ENCODE measurements at places on chromosomes 16 and 17.
A peak's percentile ranks its signal among the peaks of the same experiment; 100 is the strongest.

GRCh38 chr17:36650096-36650775 lies 48.9 kb downstream of the MRM1 start:
- DNase-seq: no peak

DNA sequence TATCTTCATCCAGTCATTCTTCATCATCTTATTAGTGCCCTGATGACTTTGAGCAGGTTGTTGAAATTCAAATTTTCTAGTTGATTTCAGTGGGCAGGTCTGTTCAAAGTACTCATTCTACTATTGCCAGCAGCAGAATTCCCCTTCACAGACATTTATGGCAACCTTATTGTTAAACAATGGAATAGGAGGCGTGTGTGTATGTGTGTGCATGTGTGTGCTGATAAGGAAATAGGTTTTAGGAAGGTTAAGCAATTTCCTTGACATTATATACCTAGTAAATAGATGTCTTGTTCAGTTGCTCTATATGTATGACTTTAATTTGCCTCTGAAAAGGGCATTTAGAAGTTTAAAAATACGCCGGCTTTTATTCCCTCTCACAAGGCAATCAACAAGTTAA lies 601.4 kb upstream of the CA10 start:
- no peak for DNase-seq

DNA sequence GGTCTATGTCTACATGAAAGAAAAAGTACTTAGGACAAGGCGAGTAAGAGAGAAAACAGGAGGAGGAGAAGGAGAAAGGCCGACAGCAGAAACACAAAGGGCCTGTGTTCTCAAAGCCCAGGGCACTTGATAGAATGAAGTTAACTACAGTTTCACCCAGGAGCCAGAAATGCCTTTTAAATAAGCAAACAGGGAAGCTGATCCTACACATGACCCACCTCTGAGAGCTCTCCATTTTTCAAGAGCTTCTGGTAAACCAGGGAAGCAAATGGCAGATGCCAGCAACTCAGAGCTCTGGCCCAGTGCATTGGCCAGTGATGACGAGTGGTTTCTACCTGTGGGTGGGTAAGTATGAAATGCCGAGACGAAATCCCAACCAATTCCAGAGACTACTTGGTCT lies 163.4 kb downstream of the ZFHX3 start:
- DNase-seq: no peak

GRCh38 chr16:67399749-67400704 lies 6.7 kb upstream of the TPPP3 start:
- DNase-seq: no peak

GRCh38 chr16:11848842-11849241 lies 2.5 kb downstream of the RSL1D1 start:
- DNase-seq: no peak

- no peak for DNase-seq
Measured at GRCh38 chr17:32518646-32519227, 31.9 kb downstream of the CDK5R1 start.

DNA sequence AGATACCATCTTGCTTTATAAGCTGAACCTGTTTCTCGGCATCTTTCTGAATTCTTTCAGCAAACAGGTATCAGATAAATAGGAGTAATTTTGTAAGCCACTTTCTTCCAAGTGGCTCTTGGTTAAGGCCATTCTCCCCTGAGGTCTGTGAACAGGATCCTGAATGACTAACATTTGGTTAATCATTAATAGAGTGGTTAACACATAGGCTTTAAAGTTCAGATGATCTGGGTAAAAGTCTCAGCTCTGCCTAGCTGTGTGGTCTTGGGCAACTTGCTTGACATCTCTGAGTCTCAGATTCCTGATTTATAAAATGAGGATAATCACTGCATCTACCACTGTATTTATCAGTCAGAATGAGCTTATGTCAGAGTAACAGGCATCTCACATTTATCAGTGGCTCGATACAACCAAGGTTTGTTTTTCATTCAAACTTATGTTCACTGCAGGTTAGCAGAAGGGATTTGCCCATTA lies 44.4 kb upstream of the ANKFN1 start:
- no peak for DNase-seq

GRCh38 chr16:77951788-77952187 lies 70.6 kb upstream of the CLEC3A start:
- no peak for DNase-seq

GRCh38 chr16:79610771-79611170 lies 10.2 kb upstream of the MAF start:
- no peak for DNase-seq

- DNase-seq: peak; percentile 92
Measured at GRCh38 chr17:2174468-2175293, 119.8 kb downstream of the HIC1 start.

GRCh38 chr16:31513126-31513525 lies 4.9 kb upstream of the RUSF1 start:
- DNase-seq: no peak

GRCh38 chr17:2059547-2060384 lies 4.9 kb downstream of the HIC1 start:
- no peak for DNase-seq

Data from MV-4-11 (cell line).